ENCODE measurements at places on chromosomes 7 and 10.
A peak's percentile ranks its signal among the peaks of the same experiment; 100 is the strongest.

GRCh38 chr7:77409005-77409738 is 7.0 kb downstream of the GSAP start:
- no peak for DNase-seq

DNA sequence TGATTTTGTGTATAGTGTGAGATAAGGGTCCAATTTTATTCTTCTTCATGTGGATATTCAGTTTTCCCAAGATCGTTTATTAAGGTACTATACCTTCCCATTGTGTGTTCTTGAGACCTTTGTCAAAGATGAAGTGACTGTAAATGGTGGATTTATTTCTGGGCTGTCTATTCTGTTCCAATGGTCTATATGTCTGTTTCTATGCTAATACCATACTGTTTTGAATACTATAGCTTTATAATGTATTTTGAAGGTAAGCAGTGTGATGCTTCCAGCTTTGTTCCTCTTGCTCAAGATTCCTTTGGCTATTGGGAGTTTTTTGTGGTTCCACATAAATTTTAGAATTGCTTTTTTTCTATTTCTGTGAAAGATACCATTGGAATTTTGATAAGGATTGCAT is 8.7 kb upstream of the VWDE start:
- DNase-seq: no peak

DNA sequence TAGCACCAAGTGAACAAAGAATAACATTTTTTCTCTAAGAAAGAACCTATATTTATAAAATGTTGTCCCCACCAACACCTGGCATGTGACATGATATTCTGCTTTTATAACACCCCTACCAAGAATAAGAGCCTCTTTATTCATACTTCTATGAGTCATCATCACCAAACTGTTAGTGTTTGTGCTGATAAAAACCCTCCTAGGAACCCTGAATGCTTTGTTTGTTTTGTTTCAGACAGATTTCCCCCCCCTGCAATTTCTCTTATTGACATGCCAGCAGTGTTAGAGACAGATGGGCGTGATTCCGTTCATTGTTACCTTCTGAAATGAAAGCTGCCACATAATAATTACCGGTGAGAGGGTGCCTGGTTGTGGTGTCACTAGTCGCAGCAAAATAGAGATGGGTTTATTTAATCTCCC is 651.1 kb downstream of the SORCS1 start:
- DNase-seq: peak; percentile 90

DNA sequence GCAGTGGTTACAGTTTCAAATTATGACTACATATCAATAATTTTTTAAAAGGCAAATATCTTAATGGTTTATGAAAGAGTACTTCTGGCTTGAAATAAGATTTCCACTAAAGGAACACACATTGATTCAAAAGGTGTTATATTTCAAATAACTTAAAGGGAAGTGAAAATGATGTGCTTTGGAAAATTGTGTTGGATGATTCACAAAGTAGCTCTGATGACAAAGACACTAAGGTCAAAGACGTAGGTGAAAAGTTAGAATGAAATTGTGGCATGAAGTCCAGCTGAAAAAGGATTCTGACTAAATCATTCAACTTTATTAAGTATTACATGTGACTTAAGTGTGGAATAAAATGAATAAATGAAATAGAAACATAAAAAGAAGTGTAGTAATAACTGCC is 20.8 kb upstream of the OR2A5 start:
- no peak for DNase-seq

GRCh38 chr10:10605551-10606081 is 412.1 kb upstream of the CELF2 start:
- no peak for DNase-seq

DNA sequence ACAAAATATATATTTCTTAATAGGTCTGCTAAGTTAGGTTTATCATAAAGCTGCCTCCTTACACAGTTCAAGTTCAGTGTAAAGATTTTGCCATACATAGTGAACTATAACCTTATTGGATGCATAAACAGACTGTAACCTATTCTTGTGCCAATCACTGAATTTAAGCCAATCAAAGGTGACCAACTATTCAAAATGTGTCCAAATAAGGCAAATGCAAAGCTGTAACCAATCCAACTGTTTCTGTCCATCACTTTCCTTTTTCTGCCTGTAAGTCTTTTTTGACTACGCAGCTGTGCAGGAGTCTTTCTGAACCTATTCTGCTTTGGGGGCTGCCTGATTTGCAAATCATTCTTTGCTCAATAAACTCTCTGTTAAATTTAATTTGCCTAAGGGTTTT is 11.6 kb upstream of the DNMBP start:
- peak; percentile 63 for DNase-seq

DNA sequence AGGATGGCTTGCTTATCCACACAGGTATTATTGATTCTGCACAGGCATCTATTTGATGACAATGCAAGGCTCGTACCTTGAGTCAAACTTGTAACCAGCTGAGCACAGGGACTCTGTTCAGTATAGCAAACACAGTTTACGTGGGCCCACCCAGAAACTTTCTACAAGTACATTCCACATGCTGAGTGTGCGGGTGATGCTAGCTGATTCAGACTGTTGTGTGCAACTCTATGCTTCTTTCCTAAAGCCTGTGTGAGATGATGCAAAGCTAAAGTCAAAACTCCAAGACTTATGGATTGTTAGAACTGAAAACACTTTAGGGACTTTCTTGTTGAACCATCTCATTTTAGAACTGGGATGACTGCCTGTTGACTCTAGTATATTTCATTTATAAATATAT is 21.5 kb upstream of the CALD1 start:
- no peak for DNase-seq

DNA sequence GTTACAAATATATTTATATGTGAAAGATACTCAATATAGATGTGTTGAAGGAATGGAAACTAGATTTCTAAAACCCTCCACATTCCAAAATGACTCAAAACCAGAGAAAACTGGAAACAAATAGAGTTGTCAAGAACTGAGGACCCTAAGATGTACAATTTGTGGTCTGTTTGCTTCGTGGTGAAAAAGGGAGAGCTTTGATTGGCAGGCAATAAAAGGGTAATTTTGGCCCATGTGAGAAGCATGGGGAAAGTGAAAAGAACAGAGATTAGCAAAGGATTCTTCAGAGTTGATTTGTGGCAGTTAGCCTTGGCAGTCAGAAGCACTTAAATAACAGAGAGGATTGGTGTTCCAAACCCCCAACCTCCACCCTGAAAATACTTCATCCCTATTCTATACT is 37.1 kb upstream of the DKK1 start:
- no peak for DNase-seq

- DNase-seq: peak; percentile 7
Observed at GRCh38 chr7:108467391-108467790, 11.2 kb upstream of the NRCAM start.

- DNase-seq: no peak
Observed at GRCh38 chr10:126212738-126213137, 175.5 kb downstream of the ADAM12 start.

DNA sequence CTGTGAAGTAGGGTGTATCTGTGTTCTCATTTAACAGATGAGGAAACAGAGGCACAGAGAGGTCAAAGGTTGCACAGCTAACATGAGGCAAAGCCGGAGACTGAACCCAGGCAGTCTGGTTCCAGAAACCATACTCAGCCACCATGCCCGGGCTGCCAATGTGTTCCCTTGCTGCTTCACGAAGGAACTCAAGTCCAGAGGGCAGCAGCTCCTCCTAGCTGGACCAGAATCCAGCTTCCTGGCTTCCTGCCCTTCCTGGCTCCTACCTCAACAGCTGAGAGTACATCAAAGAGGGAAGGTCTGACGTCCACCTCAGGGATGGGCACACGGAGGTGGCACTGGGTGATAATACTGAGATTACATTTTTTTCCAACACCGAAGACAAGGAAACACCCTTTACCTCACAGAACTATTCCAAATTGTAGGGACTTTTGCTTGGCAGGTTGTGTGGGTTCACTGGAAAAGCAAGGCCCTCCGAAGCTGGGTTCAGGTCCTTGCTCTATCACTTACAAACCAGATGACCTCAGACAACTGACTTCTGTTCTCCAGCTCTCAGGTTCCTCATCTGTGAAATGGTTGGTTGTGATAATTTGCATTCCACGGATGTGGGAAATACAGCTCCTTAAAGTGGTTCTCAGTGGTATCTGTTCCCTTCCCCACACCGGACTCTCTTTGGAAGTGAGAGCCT is 154.1 kb upstream of the ZMIZ1 start:
- DNase-seq: peak; percentile 13

DNA sequence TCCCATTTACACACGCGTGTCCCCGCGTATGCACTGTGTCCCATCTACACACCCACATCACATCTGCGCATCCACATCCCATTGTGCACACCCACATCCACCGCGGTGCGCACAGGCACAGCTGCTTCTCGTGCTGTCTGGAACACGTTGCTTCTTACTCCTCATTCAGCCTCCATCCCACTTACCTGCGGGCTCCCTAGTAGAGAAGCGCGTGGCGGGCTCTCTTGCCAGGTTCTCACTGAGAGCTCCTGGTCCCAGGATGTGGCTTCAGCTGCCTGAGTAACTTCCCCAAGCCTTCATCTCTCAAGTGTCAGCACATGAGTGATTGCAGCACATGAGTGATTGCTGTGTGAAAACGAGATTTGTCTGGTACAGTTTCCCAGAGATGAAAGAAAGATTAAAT is 117.8 kb downstream of the TRRAP start:
- DNase-seq: no peak

GRCh38 chr7:22241805-22242390 is 115.1 kb downstream of the RAPGEF5 start:
- no peak for DNase-seq

DNA sequence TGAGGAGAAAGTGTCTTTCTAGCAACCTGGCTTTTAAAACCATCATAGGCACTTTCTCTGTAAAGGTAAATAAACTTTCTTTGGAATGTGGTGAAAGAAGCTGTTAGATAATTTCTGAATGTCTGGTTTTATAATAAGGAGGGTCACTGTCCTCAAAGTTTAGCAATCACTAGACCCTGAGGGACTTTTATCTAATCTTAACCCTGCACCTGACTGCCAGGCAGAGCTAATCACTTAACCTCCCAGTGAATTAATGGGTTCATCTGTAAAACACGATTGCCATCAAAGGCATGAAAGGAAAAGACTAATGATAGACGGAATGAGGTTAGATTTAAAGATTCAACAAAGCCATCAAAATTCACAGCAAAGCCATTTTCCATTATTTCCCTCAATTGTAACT is 553.8 kb downstream of the GRM8 start:
- DNase-seq: no peak

- DNase-seq: no peak
Observed at GRCh38 chr10:22764639-22765038, 50.3 kb upstream of the PIP4K2A start.

DNA sequence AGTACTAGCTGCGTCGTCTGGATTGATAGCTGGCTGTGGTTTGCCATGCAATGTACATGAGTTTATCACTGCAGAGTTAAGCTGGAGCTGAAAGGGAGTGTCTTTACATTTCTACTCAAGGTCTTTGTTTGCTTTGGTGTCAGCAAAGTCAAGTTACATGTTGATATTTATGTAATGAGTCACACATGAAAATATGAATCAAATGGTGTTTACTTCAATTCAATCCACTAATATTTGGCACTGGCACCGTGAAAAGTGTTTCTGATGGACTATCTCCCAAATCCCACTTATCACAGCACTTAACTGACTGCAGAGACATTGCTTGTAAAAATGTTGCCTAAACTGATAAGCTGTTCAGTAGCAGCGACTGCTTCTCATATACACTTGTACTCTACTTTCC is 395.9 kb downstream of the TFEC start:
- peak; percentile 74 for DNase-seq
